ENCODE measurements at places on chromosomes 3 and 15.

- DNase-seq: no peak
Measured at GRCh38 chr3:12903000-12903800, 61.8 kb upstream of the RPL32 start.

GRCh38 chr3:142784228-142784627, 60.4 kb downstream of the TRPC1 start:
- no peak for DNase-seq

DNA sequence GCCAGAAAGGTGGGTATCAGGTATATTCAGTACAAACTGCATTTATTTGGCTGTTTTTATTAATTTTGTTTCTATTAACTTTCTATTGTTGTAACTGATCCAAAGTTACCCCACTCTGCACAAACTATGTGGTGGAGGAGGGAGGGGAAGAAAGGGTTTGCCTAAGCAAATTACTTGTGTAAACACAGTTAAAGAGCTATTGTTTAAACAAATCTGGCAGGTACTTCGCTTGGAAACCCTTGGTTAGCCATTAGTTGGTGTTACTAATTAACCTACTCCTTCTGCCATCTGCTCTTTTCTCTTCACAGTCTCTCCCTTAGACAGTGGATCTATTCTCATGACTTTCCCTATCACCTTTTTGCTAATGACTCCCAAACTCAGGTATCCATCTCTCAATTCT, 328.4 kb upstream of the NECTIN3 start:
- no peak for DNase-seq

DNA sequence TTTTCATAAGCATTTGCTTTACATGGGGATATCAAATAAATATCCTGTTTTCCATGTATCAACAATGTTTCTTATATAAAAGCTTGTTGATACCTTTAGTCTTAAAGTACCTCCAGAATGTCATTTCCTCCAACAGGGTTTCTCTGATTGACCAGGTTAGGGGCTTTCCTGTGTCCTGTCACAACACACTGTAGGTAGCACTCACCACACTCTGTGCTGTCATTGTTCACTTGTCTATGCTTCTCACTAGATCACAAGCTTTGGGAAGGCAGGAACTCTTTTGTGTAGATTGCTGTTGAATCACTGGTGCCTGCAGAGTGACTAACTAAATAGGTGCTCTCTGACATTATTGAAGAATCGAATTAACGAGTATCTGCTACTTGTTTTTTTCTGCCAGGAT, 49.8 kb downstream of the USP50 start:
- no peak for DNase-seq

GRCh38 chr3:46987743-46988401, 8.4 kb downstream of the NBEAL2 start:
- DNase-seq: no peak

DNA sequence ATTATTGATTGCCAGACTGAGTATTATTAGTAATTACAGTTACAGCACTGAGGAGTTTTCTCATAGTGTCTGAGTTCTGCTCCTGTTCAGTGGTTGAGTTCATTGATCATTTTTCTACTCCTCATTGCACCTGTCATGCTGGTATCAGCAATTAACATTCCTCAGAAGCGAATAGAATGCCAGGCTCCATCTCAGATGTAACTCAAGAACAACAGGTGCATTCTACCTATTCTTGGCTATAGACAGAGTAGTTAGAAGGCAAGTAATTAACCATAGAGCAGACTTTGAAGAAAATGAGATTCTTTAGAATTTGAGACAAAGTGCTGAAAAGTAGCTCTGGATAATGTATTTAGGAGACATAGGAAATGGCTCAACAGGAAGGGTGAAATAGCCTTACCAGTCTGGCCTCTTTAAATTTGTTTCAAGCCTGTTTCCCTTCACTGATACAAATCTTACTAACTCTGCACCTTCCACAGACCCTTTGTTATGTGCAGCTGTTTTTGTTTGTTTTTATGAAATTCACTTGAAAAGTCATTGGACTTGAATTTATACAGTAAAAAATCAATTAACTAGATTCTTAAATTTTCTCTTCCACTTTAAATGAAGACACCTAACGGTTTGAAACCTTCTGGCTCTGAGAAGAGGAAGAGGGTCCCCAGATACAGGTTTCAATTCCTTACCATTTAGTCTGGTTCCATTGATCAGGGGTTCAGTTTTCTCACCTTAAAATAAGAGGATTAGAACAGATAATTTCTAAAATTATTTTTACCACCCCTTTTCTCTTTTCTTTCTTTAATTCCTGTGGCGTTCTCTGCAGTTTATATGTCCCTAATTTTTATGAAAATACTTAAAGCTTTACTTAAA, 109.6 kb downstream of the FNDC3B start:
- DNase-seq: no peak

All from omental fat pad (tissue), 4 donors.